ENCODE measurements at places on chromosomes 11 and 22.

- DNase-seq = no peak
Observed at GRCh38 chr11:73757598-73757997, 3.3 kb downstream of the RAB6A start.

GRCh38 chr11:46003572-46003971 is 81.1 kb downstream of the LARGE2 start:
- DNase-seq = peak; percentile 20

DNA sequence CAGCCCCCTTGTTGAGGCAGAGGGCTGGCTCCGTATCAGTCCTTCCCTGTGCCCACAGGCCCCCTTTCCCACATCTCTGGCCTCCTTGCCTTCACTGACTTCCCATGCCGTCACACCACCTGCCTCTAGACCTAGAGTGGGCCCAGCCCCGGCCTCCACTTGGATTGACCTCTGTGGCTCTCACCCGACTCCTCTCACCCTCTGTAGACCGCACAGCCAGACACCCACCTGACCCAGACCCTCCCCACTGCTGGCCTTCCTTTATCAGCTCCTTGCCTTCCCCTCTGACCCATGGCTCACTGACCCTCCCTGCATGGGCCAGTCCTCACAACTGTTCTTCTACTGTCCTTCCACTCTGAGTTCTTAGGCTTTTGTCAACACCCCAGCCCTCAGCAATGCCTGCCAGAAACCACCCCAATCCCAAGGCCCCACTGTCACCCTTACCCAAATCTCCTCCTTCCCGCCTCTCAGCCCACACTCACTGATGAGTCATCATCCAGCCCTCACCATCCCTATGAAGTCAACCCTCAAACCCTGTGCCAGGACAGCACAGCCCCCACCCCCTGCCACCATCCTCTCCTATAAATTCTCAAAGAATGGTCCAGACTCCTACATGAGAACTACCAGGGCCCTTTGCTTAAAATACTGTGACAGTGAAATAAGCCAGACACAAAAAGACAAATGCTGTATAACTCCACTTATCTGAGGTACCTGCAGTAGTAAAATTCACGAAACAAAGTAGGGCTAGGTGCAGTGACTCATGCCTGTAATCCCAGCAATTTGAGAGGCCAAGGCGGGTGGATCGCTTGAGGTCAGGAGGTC is 53.4 kb downstream of the SCGB1A1 start:
- DNase-seq = peak; percentile 87

DNA sequence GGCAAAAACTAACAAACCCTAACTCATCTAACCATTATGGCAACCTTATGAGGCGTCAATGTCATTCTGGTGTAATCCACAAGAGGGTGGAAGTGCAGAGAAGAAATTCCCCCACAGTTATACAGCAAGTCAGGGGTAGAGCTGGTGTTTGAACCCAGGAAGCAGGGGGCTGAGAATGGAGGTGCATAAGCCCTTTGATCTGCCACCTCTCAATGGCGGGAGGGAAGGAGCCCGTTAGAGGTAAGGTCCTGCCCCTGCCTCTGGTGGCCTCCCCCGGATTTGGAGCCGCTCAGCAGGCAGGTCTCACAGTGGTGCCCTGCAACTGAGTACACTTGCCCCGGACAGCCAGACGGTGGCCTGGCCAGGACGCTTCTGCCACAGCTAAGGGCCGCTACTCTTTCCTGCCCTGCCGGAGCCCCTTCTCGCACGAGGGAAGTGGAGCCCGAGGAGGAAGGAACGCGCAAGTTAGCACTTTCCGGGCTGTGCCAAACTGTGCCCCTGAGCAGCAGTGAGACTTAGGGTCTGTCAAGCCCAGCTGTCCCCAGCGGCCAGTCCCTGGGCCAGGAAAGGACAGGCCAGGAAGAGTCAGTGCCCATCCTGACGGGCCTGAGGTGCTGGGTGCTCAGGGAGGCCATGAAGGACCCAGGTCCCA is 1.1 kb downstream of the FXYD2 start:
- DNase-seq = no peak

DNA sequence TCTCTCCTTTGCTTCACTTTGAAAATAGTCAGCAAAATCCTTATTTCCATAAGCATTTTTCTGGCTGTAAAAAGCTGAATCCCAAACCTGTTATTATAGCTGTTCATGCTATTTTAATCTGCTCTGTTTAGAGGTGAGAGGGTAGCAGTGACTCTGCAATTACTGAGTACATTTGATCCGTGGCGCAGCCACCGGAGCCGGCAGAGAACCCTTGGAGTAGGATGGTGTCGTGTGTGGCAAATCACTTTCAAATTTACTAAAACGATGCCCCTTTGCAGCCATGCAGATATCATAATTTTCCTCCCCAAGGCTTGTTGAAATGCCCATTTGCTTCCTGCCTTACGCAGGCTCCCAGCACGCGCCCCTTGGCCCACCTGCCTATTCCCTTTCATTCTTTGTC is 69.6 kb downstream of the ZBTB16 start:
- DNase-seq = no peak

- DNase-seq = no peak
Observed at GRCh38 chr11:127713226-127713625, 712.7 kb upstream of the KIRREL3 start.

- DNase-seq = no peak
Observed at GRCh38 chr22:46770726-46771125, 8.3 kb downstream of the TBC1D22A start.

- DNase-seq = peak; percentile 23
Observed at GRCh38 chr11:107468596-107468995, 11.0 kb upstream of the CWF19L2 start.

GRCh38 chr11:11769362-11769761 is 72.4 kb upstream of the USP47 start:
- DNase-seq = no peak

- DNase-seq = no peak
Observed at GRCh38 chr11:4495487-4495886, 13.0 kb downstream of the OR52K1 start.

- peak; percentile 32 for DNase-seq
Observed at GRCh38 chr11:70650075-70650909, 252.0 kb downstream of the CTTN start.

DNA sequence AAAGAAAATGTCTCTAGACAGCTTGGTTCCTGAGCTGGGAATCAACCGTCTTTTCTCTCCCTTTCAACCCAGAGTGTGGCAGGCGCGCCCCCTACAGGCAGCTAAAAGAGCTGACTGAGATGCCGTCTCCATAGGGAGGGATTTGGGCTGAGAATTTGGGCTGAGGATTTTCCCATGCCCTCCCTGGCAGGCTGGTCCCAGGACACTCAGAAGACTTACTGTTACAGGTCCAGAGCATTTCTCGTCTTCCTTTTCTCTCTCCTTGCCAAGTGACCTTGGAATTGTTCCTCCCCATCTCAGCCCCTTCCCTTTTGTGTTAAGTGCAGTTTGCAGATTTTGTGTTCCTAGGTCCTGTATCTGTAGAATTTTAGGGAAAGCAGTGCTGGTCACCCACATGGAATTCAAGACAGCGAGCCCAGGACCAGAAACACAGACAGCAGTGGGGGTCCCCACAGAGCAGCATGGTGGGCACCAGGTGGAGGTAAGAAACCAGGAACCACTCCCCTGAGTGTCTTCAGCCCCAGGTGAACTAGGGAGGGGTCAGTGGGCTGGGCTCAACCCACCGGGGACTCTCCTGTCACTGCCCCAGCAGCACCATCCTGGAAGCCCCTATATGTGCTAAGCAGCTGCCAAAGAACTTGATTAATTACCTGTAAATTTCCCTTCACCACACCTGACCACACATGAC is 9.9 kb upstream of the IGLL5 start:
- DNase-seq = peak; percentile 58

- no peak for DNase-seq
Observed at GRCh38 chr22:45552017-45552411, 49.3 kb downstream of the FBLN1 start.

- DNase-seq = no peak
Observed at GRCh38 chr22:22767876-22768602, 119.6 kb upstream of the IGLL5 start.

DNA sequence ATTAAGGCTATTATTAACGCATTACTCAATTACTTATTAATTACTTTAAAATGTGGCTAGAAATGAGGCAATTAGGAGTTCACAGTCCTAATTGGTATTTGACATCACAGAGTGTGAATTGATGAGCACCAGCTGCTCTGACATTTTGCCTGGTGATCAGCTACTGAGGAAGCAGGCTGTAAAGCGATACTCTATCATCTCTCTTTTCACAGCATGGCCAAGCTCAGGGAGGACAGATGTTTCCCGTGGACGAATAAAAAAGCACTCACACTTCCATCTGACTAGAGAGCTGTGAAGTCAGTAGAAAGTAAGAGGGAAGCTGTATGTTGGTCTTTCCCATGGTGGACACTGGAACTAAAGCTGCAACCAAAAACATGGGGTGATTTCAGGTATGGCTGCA is 29.1 kb upstream of the SYT9 start:
- DNase-seq = no peak

GRCh38 chr11:92810423-92811064 is 158.9 kb upstream of the MTNR1B start:
- DNase-seq = no peak

- DNase-seq = peak; percentile 78
Observed at GRCh38 chr11:72831521-72832300, 17.5 kb downstream of the ATG16L2 start.

GRCh38 chr11:130831506-130831905 is 84.8 kb downstream of the SNX19 start:
- no peak for DNase-seq

GRCh38 chr22:20221421-20222340 is 46.4 kb downstream of the RTN4R start:
- no peak for DNase-seq

DNA sequence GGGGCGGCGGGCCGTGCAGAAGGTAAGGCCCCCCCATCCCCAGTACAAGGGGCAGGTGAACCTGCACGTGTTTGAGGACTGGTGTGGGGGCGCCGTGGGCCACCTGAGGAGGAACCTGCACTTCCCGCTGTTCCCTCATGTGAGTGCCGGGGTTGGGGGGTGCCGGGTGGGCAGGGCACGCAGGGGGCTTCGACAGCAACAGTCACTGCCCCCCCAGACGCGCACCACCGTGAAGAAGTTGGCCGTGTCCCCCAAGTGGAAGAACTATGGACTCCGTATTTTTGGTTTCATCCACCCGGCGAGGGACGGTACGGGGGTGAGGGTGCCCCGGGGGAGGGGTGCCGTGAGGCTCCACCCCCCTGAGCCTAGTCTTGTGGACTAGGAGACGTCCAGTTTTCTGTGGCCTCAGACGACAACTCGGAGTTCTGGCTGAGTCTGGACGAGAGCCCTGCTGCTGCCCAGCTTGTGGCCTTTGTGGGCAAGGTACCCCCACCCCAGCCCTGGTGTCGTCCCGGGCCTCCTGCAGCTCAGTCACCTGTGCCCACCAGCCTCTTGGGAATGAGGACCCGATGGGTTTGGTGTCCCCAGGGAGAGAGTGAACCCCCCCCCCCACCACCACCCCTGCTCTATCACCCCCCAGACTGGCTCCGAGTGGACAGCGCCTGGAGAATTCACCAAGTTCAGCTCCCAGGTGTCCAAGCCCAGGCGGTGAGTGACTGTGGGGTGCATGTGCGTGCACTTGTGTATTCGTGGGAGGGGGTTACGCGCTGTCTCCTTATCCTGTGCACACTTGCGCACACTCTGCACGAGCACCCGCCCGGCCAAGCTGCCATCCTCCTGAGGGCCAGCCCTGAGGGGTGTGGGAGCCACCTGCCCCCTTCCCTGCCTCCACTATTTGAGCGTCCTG is 3.8 kb downstream of the B4GALNT4 start:
- no peak for DNase-seq

DNA sequence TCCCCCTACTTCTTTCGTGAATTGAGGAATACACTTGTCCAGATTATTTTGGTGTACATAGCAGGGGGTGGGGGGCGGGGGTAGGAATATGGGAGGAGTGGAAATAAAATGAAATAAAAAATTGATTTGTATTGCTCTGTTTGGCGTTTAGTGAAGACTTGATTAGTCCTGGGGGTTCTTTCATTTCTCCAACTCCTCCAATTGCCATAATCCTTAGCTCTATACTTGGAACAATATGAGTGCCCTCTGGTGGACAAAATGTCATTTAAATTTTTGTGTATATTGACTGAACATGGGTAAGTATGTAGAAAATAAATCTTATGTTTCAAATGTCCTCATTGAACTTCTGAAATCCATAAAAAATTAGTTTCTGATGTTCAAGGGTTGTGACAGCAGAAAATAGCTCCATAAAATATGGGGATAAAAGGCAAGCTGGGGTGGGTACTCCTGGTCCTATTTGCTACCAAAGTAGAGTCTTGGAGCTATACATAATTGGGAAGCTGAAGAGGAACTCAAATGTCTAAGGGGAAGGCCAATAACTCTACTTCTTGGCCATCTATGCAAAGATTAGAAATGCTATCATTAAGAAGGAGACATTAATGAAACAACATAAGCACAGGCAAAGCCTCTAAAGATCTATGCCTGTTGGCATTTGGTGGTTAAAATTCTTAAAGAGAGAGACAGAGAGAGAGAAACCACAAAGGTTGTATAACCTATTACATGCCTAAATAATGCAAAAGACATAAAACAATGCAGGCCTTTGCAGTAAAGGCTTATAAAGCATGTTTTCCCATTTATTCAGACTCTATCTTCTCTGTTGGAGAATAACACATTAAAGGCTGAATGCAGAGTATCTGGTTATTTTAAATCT is 421.6 kb downstream of the METTL15 start:
- peak; percentile 76 for DNase-seq

GRCh38 chr11:83364500-83365045 is 78.4 kb upstream of the CCDC90B start:
- DNase-seq = no peak

GRCh38 chr11:67027483-67027930 is 4.6 kb downstream of the SYT12 start:
- DNase-seq = no peak

- no peak for DNase-seq
Observed at GRCh38 chr11:91164452-91164822, 941.6 kb upstream of the CHORDC1 start.
